ENCODE measurements at places on chromosomes 16 and 17. TPM values are rescaled to one million over a fixed set of nuclear protein-coding genes. Genes with fewer than 3 reads are reported as not detected.

DNA sequence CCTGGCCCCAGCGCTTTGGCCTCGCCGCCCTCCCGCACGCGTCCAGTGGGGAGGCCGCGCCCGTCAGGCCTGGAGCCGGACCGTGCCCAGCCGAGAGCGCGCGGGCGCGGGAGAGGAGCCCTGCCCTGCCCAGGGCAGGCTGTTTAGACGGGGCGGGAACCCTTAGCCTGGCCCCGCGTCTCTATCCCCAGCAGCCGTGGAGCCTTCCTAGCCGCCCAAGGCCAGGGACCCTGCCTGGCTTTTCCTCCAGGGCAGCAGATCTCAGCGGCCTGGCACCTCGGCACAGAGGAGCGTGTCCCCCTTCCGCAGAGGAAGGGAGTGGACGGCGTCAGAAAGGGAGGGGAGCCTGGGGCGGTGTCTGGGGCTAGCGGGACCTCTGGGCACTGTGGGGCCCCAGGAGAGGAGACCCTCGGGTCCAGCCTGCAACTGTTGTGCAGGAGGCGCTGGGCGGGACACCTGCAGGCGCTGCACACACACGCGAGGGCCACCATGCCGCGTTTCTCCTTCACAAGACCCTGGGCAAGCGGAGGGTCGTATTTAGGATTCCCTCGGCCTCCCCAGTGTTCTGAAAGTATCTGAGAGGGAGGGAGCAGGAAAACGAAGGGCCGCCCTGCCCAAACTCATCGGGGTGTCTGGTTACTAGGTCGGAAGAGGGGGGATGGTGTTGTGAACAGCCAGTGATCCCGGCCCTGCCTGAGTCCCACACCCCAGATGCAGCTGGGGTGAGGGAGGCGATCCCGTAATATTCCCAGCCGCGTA, 2.3 kb upstream of the NPTX1 start:
- H3K4me3 ChIP-seq = no peak overlapping the region
- H3K4me1 ChIP-seq = peaks cover 23% of the 10 kb centered on the region
- H3K36me3 ChIP-seq = no peaks in the 10 kb centered on the region
- no peaks in the 10 kb centered on the region for H3K27me3 ChIP-seq
- DNase-seq = no peak

DNA sequence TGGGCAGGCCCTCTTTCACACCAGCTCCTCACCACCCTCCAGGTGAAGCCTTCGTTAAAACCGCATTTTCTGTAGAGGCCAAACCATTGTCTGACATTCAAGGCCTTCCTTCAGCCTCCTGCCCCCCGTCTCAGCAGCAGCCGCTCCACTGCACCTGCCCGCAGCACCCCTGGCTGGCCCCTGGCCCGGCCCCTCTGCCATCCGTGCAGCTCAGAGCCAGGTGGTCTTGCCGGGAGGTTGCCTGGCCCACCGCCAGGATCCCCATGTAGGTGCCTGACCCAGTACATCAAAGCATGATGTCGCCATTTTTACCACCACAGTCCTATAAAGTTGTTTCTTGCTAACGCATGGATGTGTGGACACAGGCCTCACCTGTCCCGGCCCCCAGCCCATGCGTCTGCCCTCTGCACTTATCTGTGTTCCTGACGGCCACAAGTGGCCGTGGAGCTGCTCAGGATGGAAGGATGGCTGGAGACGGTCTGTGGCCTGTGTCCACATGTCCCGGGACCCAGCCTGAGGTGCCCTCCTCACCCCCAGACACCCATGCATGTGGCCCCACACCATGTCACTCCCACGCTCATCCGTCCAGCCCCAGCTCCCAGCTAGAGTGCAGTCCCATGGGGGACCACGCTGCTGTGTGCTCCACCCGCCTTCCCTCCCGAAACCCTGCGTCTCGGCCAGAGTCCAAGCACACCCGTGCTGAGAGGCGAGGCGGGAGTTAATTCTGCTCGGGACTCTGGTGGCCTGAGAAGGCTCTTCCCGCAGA, 89.3 kb upstream of the CHMP6 start:
- DNase-seq = no peak
- no peaks in the 10 kb centered on the region for H3K4me1 ChIP-seq
- H3K27ac ChIP-seq = peak overlapping the region; percentile 5

DNA sequence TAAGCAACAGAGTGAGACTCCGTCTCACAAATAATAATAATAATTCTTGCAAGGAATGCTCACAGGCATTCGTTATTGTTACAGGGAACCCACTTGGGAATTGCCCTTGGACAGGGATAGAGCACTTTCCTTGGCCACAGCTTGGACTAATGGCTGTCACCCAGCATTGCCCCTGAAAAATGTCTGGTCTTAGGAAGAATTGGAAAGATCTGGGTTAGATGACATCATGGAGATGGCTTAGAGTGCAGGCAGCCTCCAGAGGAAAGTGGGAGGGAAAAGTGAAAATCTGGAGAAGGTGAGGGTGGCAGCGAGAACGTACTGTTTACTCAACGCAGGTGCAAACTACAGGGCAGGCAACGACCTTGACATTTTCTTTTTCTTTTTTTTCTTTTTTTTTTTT, 59.3 kb upstream of the MRTFB start:
- no peak for DNase-seq
- no peak overlapping the region for H3K27ac ChIP-seq
- H3K27me3 ChIP-seq = no peaks in the 10 kb centered on the region

GRCh38 chr17:57849163-57849873, 526 bp downstream of the MRPS23 start:
- peaks cover 39% of the 10 kb centered on the region for H3K4me1 ChIP-seq
- H3K36me3 ChIP-seq = no peaks in the 10 kb centered on the region

MYH8 gene
- total RNA-seq = not detected

DNA sequence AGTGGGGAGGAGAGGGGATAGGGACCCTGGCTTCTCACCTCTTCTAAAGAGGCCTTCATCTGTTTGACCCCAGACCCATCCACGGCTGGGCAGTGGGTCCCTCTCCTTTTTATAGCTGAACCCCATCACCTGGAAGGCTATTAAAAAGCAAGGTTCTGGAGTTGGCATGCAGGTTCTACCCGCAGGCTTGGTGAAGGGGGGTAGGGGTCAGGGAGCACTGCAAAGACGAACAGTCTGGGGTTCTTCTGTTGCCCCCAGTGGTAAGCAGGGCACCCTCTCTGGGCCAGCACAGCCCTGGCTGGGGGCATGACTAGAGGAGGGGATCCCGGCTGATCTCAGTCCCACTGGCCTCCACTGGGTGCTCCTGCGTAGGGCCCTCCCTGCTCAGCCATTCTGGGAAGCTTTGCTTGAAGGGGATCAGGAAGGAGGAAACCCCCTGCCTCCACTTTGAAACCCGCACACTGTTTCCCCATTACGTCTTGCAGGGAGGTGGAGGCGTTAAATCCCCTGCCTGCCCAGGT, 13.6 kb downstream of the CMIP start:
- no peak overlapping the region for H3K4me3 ChIP-seq
- no peaks in the 10 kb centered on the region for H3K36me3 ChIP-seq
- DNase-seq = no peak
- peaks cover 30% of the 10 kb centered on the region for H3K4me1 ChIP-seq
- H3K27me3 ChIP-seq = no peaks in the 10 kb centered on the region

DNA sequence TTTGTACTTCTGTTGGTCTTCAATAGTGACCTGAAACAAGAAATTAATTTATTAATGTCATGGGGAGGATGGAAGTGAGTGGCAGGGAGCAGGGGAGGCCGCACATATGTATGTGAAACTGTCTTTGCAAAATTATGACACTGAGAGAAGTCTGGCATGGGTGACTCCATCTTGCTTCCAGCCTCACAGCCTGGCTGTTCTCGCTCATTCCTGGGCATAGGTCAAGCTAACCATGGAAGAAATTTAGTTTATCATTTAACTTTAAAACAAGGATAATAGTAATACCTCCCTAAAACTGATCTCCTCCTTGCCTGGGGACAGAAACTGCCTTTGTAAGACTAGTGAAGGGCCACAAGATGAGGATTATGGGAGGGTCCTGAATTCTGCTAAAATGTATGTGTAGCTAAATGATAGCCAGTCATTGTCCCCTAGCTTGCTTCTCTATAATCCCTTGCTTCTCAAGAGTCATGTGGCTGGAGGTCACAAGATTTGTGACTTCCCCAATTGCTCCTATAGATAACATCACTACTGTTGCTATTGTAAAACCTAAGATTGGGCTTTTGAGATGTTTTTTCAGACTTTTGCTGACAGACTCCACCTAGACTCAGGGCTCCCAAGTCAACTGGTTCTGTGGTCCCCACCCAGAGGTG, 126.0 kb downstream of the HS3ST3A1 start:
- H3K36me3 ChIP-seq = no peaks in the 10 kb centered on the region
- no peak overlapping the region for H3K4me3 ChIP-seq
- H3K27ac ChIP-seq = no peak overlapping the region
- no peak for DNase-seq
- no peaks in the 10 kb centered on the region for H3K4me1 ChIP-seq
- no peaks in the 10 kb centered on the region for H3K27me3 ChIP-seq

DNA sequence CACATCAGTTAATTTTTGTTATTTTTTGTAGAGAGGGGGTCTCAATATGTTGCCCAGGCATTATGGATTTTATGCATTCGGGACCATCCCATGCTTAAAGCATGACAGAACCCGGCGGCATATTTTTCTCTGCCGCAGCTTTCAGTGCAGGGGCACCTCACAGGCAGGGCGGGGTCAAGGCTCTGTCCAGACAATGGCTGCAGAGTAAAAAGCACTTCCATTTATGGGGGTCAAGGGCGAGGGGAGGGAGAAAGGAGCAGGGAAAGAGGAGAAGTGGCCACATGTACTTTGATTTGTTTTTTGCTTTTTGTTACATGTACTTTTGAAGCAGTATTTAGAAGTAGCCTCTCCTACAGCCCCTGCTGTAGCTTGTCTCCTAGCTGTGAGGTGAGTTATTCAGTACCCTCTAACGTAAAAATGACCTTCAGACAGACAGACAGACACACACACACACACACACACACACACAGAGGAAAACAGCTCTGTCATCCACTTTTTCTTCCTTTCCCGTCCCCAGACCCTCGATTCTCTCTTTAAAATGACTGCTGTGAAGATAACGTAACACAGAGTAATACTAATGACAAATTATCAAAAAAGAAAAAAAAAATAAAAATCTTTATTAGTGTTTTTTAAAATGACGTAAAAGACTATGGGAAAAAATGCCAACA, 856 bp upstream of the SCPEP1 start:
- H3K27me3 ChIP-seq = no peaks in the 10 kb centered on the region
- H3K4me1 ChIP-seq = peaks cover 7% of the 10 kb centered on the region
- no peak overlapping the region for H3K27ac ChIP-seq

TMED6 gene
- total RNA-seq = 13.7 TPM

ENPP7 gene
- not detected for total RNA-seq

DNA sequence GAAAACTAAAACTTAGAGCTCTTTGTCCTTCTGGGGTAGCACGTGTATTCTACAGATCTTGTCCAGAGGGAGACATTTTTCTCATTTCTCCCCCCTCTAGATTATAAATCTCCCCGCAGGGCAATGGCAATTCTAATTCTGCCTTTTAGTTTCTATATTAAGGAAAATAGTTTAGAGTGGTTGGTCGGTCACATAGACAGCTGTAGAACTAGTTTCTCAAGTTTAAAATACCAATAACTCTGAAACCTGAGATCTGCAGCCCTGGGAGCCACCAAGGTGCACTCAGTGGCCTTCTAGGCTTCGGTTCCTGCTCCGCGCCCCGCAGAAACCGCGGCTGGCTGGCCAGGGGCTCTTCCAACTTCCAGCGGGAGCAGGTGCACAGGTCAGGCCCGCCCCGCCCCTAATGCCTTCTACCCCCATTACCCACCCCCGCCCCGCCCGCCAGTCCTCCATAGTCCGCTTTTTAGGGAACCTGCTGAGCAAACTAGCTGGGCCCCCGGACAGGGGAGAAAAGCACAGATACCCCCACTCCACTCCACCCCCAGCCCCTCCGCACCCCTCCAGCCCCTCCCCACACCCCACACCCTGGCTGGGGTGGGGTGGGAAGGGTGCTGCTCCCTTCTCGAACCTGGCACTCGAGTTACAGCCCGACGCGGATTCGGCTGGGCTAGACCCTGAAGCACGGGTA, 431 bp downstream of the SLFN11 start:
- peak overlapping the region; percentile 72 for H3K27ac ChIP-seq
- H3K4me3 ChIP-seq = peak overlapping the region; percentile 45
- no peaks in the 10 kb centered on the region for H3K36me3 ChIP-seq
- peak; percentile 40 for DNase-seq
- H3K4me1 ChIP-seq = peaks cover 6% of the 10 kb centered on the region

CSF3 gene
- 0.20 TPM for total RNA-seq

PGS1 gene
- 11.2 TPM for total RNA-seq

DNA sequence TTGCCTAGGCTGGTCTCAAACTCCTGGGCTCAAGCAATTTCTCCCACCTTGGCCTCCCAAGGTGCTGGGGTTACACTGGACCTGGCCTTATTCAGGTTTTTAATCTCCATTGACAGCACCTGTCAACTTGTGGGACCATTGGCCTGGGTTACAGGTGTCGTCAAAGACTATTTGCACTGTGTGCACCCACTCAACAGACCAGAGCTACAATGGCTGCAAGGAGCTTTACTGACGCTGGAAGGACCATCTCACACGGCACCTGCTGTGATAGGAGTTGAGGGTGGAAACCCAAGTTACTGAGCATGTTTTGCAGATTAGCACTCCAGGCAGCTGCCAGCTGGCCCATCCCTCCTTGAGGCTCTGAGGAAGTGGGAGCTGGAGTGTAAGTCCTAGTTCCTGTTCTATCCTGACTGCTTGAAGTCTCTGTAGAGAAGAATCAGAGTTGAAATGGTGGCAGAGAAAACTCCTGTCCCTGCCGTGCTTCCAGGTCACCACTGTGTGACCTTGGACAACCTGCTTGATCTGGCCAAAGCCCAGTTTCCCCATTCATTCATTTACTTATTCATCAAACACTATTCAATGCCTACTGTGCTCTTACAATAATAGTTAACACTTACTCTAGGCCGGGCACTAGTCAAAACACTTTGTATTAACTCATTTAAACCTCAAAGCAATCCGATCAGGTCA, 42.4 kb upstream of the LONP2 start:
- no peaks in the 10 kb centered on the region for H3K27me3 ChIP-seq
- H3K4me1 ChIP-seq = peaks cover 13% of the 10 kb centered on the region
- no peak for DNase-seq
- H3K36me3 ChIP-seq = no peaks in the 10 kb centered on the region
- no peak overlapping the region for H3K27ac ChIP-seq

- H3K27ac ChIP-seq = no peak overlapping the region
- no peaks in the 10 kb centered on the region for H3K4me1 ChIP-seq
- DNase-seq = no peak
- no peaks in the 10 kb centered on the region for H3K36me3 ChIP-seq
- no peaks in the 10 kb centered on the region for H3K27me3 ChIP-seq
These were observed 87.5 kb downstream of the BMERB1 start for GRCh38 chr16:15521758-15522509.

ANKRD40CL gene
- 0.16 TPM for total RNA-seq

- H3K36me3 ChIP-seq = no peaks in the 10 kb centered on the region
- no peaks in the 10 kb centered on the region for H3K27me3 ChIP-seq
- no peak for DNase-seq
- H3K27ac ChIP-seq = no peak overlapping the region
These were observed 264.7 kb downstream of the PARN start for GRCh38 chr16:14365200-14365851.

SAMD14 gene
- total RNA-seq = 0.42 TPM
